H1 (cell line): ENCODE measurements at places on chromosomes 7 and 10. TPM values are rescaled to one million over a fixed set of nuclear protein-coding genes. Genes with fewer than 3 reads are reported as not detected.

- no peak for DNase-seq
Measured at GRCh38 chr7:130961128-130961601, 227.2 kb upstream of the KLF14 start.

DNA sequence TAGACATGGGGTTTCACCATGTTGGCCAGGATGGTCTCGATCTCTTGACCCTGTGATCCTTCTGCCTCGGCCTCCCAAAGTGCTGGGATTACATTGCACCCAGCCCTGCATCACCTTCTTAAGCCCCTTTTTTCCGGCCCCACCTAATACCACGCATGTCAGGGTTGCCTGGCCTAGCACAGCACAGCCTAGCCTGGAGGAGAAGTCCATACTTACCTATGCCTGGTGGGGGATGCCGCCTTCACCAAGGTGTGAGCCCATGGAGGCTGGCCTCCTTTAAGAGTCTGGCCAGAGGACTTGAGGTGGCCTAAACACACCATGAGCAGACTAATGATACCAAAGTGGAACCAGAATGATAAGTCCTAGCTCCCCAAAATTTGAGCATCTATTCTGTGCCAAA lies 22.0 kb upstream of the CUX1 start:
- DNase-seq: no peak

DNA sequence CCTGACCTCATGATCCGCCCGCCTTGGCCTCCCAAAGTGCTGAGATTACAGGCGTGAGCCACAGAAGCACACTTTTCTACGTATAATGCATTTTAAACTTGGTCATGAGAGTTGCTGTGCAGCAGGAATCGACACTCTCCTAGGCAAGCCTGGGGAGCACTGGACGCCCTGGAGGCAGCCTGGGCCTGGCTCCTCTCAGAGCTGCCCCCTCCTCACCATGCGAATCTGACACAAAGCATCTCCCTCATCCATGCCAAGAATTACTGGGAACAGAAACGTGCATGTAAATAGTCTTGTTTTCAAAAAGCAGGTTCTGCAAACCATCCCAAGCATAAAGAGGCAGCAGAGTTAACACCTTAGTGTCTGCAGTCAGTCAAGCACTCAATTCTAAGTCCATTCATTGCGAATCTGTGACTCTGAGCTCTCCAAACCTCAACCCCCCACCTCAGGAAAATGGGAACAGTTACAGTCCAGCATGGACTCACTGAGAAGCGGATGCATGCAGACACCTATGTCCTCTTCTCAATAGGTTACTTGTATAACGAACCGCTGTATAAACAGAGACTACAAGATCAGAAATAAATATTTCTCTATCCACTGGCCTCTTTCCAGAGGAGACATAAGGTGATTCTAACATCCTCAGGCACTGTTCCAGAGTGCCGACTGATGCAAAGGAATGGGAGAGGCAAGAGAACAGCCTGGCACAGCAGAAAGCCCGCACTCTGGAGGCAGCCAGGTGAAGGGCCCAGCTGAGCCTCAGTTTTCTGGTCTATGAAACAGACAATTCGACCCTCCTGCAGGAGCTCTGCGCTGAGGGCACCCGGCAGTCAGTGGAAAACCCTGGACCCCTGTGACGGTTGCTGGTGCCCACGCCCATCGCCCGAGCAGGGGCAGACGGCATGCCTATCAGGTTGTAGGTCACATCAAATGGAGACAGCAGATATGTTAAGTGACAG lies 68.9 kb downstream of the MAD1L1 start:
- no peak for DNase-seq

DNA sequence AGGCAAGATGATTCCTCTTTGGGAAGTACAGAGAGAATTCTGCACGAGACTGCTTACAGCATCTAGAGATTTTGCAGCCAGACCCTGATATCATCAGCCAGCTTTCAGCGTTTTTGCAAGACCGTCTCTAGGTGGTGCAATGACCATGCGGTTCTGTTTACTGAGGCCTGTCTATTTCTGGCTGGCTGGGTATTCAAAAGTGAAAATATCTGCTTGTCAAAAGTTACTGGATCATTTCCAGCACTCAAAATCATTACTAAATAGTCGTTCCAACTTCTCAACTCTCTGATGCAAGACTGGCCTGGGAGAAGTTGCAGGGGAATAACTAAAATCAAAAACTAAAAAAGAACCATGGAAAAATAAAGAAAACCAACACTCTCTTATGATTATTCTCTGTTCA lies 240.1 kb downstream of the ELMO1 start:
- no peak for DNase-seq

GRCh38 chr7:129667551-129667950 lies 56.0 kb downstream of the NRF1 start:
- no peak for DNase-seq

GRCh38 chr10:23376229-23376655 lies 31.6 kb upstream of the C10orf67 start:
- no peak for DNase-seq

GRCh38 chr10:91635401-91636400 lies 2.8 kb upstream of the PPP1R3C start:
- DNase-seq: no peak

- no peak for DNase-seq
Measured at GRCh38 chr7:30032310-30033125, 4.3 kb downstream of the PLEKHA8 start.

DNA sequence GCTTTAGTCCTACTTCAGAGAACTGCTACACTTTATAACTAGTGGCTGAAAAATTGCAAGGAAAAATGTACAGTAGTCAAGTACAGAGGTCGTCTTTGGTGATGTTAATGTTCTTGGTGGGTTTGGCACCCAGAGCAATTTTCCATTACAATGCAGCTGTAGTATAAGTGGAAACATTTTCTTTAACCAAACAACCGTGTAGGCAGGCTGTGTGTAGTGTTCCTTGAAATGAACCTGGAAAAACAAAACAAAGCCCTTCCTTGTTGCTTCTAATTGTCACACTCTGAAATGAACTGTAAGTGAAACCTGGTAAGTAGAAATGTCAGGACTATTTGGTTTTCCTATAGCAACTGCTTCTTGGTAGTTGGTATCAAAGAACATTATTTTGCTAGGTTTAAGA lies 256.9 kb downstream of the MDFIC start:
- no peak for DNase-seq

Gene GPC2
- total RNA-seq: 44.8 and 46.8 TPM in 2 replicates

Gene MGAM2
- not detected in 2 replicates for total RNA-seq
